Hematopoietic multipotent progenitor cell treated with erythropoietin and hydrocortisone succinate and interleukin-3 and kit ligand, for 17 days (in vitro differentiated cells): ENCODE measurements at places on chromosomes 1 and 21.

- DNase-seq, result peak; percentile 47
Observed at GRCh38 chr1:155006601-155007101, 4.0 kb downstream of the ZBTB7B start.

- no peak for DNase-seq
Observed at GRCh38 chr1:101379950-101380349, 143.1 kb downstream of the S1PR1 start.

- DNase-seq, result no peak
Observed at GRCh38 chr1:171753685-171754352, 12.0 kb upstream of the VAMP4 start.

DNA sequence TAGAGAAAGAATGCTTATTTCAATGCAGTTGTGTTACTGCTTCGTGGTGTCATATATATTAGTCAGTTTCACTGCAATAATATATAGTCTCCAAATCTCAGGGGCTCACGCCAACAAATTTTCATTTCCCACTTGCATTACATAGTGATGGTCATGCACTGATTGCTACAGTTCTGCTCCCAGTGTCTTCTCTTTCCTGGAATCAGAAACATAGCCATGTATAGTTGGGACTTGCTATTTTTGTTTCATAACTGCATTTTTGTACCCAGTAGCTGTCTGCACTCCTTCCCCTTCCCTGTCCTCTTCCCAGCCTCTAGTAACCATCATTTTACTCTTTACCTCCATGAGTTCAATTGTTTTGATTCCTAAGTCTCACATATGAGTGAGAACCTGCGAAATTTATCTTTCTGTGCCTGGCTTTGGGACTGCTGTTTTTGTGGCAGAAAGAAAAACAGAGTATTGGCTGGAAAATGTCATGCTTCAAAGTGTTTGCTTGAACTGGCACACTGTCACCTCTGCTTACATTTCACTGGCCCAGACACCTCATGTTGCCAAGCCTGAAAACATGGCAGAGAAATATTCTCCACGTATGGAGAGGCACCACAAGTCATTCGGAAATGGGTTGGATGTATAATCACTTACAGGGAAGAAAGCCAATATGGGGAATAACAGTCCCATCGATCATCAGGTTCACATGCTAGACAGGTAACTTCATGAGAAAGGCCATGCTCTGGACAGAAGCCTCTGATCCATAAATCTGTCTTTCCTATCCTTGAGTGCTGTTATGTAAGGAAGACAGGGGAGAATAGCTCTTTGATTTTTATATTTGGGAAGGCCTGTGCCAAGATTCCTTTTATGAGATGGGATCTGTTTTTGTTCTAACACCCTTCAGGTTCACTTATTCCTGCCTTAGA, 60.4 kb upstream of the BACH1 start:
- DNase-seq, result no peak

GRCh38 chr1:177645491-177646190, 324.2 kb downstream of the SEC16B start:
- DNase-seq, result no peak

DNA sequence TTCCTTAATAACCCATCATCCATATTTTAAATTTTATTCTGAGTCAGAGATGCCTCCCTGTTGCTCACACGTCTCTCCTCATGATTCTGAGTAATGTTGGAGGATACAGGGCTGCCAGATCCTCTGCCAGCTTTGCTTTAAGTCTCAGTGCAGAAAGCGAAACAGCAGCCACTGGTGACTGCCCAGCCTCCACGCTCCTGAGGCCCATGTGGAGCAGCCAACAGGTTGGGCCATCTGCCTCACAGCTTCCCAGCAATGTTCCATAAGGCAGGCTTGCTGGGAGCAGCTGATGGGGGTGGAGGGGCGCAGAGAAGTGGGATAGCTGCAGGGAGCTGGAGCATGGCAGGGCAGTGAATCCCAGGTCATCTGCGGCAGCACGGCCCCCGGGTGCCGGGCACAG, 104.2 kb downstream of the IGSF21 start:
- DNase-seq, result no peak

DNA sequence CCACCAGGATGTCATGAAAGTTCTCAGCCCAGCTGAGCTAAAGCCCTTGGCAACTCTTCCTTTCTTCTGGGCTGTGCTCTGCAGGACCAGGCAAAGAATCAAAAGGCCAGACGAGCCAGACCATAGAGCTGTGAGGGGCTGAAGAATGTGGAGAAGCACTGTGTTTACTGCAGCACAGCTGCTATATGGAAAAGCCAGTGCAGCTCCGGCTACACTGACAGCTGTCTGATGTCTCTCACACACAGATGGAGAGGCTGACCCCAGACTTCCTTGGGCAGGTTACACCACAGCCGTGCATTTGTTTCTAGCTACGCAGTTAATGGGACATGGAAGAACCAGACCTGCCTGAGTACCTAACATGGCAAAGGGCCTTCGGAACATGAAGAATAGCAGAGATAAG, 40.3 kb downstream of the CD247 start:
- DNase-seq, result no peak

- DNase-seq, result no peak
Observed at GRCh38 chr21:26795866-26796329, 49.3 kb downstream of the ADAMTS1 start.

DNA sequence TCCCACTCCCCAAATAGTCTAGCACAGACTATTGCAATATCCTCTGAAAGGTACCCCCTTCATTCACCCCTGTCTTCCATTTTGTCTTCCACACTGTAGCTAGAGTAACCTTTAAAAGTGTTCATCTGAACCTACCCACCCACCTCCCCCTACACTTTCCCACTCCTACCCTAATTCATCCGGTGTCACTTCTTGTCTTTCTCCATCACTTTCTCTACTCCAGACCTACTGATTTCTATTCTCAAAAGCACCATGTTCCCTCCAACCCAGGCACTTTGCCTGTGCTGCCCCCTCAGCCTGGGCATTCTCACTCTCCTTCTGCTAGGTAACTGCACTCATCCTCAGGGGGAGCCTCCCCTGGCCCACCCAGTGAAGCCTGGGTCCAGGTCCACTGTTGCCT, 4.7 kb upstream of the MAN1C1 start:
- DNase-seq, result no peak

DNA sequence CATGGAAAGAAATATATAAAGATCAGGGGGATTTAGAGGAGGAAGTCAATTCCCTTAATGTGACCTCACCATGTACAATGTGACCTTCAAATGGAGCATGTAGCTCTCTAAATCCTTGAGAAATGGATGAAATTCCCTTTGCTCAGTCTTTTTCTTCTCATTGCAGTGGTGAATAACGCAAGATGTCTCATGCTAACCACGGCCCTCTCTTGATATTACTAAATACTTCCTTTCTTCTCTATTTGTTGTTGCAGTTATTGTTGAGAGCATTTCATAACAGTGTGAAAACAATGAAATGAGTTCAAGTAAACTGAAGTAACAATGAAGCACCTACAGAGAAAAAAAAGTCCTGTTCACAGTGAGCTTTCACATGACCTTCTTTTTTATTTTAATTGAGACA, 55.6 kb downstream of the ZNF281 start:
- no peak for DNase-seq
